ENCODE measurements at places on chromosomes 5 and 9. TPM values are rescaled to one million over a fixed set of nuclear protein-coding genes. Genes with fewer than 3 reads are reported as not detected.

Gene LHX2
- total RNA-seq: not detected

DNA sequence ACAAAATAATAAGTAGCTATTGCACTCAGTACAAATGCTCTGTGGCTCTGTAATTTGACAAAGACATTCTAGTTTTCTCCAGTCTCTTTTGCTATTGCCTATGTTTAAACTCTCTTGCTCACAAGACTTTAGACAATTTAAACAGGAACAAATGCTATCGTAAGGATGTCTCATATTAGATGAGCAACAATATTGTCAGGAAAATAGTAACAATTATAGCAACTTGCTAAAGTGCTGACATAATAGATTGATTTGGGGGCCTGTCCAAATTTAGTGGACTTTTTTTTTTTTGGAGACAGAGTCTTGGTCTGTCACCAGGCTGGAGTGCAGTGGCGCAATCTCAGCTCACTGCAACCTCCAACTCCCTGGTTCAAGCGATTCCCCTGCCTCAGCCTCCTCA, 11.8 kb downstream of the KIF2A start:
- H3K4me3 ChIP-seq: no peak overlapping the region
- peaks cover 3% of the 10 kb centered on the region for H3K4me1 ChIP-seq
- no peaks in the 10 kb centered on the region for H3K36me3 ChIP-seq
- no peak overlapping the region for H3K27ac ChIP-seq
- no peak for DNase-seq

GRCh38 chr9:93922535-93922934, 32.6 kb downstream of the BARX1 start:
- DNase-seq: no peak
- no peak overlapping the region for H3K27ac ChIP-seq
- H3K4me1 ChIP-seq: no peaks in the 10 kb centered on the region
- no peaks in the 10 kb centered on the region for H3K27me3 ChIP-seq
- H3K36me3 ChIP-seq: no peaks in the 10 kb centered on the region
- H3K4me3 ChIP-seq: no peak overlapping the region

Gene LHX3
- not detected for total RNA-seq

DNA sequence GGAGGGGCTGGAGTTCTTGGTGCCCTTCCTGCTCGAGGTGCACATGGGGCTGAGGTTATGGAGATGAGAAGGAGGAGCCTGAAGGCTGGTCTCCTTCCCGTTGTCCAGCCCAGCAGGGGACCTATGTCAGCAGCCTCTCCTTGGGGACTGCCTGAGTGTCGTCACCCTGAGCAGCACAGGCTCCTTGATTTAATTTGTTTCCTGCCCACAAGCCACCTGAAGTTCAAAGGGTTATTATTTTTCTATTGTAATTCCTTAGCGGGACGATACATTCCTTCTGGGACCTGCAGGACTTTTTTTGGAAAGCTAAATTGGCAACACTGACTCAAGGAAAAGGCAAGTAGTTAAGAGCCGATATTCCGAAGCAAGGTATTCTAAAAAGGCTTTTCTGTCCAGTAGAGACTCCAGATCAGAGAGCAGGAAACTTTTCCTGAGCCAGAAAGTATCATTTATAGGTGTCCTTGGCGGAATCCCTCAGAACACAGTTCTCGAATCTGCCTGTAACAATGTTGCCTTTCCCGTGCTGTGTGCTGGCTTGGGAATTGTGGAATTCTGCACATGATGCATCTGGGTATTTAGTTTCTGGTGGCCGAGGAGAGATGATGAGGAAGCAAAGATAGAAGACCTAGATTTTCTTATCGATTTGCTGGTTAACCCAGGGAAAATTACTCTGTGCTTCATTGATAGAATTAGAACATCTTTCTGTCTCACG, 55.4 kb downstream of the ARHGAP26 start:
- no peak overlapping the region for H3K4me3 ChIP-seq
- DNase-seq: peak; percentile 78
- no peaks in the 10 kb centered on the region for H3K27me3 ChIP-seq
- H3K4me1 ChIP-seq: peaks cover 2% of the 10 kb centered on the region
- H3K36me3 ChIP-seq: no peaks in the 10 kb centered on the region

Gene SLC36A3
- total RNA-seq: not detected

- no peaks in the 10 kb centered on the region for H3K36me3 ChIP-seq
- H3K4me3 ChIP-seq: no peak overlapping the region
These were observed 353.4 kb downstream of the SPOCK1 start for GRCh38 chr5:137145721-137146120.

Gene SYK
- total RNA-seq: 15.0 TPM

Gene C5orf34
- 2.0 TPM for total RNA-seq

DNA sequence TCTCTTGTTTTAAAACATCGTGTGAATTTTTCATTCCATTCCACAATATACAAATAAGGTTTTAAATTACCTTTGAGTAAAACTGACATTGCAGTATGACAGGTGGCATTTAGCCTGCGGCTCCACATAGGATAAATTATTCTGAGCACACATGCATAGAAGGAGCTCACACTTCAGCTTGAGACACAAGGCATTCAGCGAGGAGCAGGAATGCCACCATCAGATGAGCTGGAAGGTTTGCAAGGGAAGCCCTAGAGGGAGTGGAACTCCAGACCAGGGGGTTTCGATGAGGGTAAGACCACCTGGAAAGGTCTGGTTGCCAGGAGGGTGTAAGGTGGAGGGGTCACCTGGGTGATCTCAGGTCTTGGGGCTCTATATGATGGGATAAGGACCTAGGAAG, 259.0 kb upstream of the ADRA1B start:
- H3K4me1 ChIP-seq: no peaks in the 10 kb centered on the region
- H3K27ac ChIP-seq: no peak overlapping the region
- no peaks in the 10 kb centered on the region for H3K36me3 ChIP-seq

DNA sequence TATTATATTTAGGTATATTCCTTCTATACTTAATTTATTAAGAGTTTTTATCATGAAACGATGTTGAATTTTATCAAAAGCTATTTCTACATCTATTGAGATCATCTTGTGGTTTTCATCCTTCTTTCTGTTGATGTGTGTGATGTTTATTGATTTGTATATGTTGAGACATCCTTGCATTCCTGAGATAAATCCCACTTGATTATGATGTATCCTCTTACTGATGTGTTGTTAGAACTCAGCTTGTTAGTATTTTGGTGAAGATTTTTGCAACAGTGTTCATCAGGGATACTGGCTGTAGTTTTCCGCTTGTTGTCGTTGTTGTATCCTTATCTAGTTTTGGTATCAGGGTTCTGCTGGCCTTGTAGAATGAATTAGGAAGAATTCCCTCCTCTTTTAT, 213.6 kb downstream of the GDNF start:
- peaks cover 6% of the 10 kb centered on the region for H3K36me3 ChIP-seq
- no peak for DNase-seq
- no peak overlapping the region for H3K27ac ChIP-seq

Gene TIMD4
- 0.65 TPM for total RNA-seq

Gene PLCXD3
- total RNA-seq: 13.9 TPM

Gene FGD3
- total RNA-seq: 8.6 TPM

Gene NEUROG1
- total RNA-seq: not detected

Gene PCDHGA10
- 11.4 TPM for total RNA-seq

DNA sequence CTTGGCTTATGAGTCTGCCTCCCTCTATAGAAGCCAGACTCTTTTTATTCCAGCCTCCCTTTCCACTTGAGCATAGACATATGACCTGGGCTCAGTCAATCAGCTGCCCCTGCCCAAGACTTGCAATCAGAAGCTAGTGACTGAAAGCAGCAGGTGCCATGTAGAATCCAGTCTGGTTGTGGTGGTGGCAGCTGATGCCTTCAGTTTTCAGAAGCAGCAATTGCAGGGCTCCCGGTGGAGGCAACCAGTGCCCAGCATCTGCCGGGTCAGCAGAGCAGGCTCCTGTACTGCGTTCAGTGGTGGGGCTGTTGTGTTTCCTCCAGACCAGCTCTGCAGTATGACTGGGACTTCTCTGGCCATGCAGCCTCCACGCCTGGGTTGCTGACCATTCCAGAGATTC, 53.9 kb upstream of the PALM2AKAP2 start:
- no peak overlapping the region for H3K4me3 ChIP-seq
- H3K27ac ChIP-seq: no peak overlapping the region
- H3K36me3 ChIP-seq: no peaks in the 10 kb centered on the region
- DNase-seq: no peak

- no peaks in the 10 kb centered on the region for H3K4me1 ChIP-seq
- H3K27ac ChIP-seq: no peak overlapping the region
- H3K36me3 ChIP-seq: no peaks in the 10 kb centered on the region
- no peaks in the 10 kb centered on the region for H3K27me3 ChIP-seq
These were observed 3.4 kb upstream of the CCNO start for GRCh38 chr5:55236800-55237199.

- no peaks in the 10 kb centered on the region for H3K27me3 ChIP-seq
- no peaks in the 10 kb centered on the region for H3K4me1 ChIP-seq
- H3K4me3 ChIP-seq: no peak overlapping the region
- H3K27ac ChIP-seq: no peak overlapping the region
- no peaks in the 10 kb centered on the region for H3K36me3 ChIP-seq
- DNase-seq: peak; percentile 48
These were observed 13.1 kb downstream of the PSD2 start for GRCh38 chr5:139808481-139809330.

DNA sequence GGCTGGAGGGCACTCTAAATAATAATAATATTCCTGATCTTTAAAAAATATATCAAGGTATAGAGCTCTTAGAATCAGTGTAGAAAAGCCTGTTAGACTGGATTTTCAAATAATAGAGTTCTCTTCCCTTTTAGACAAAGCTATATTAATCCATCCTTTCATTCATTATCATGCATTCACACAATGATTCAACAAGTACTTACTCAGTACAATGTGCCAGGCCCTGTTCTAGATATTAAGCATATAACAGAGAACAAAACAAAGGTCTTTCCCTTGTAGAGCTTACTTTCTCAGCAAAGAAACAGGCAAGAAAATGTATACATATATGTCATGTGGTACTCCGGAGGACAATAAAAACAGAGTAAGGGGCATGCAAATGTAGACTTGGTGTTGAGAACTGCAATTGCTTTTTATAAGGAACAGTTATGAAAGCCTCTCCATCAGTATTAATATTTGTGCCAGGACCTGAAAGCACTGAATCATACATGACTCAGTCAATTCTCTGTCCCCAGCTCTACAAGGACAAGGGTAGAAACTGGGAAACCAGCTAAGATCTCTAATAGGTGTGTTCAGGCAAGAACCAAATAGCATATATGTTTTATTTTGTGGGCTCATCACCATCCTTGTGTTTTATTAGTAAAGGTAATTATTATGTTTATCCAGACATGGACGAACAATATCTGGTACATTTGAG, 72.2 kb downstream of the PIP5K1B start:
- DNase-seq: no peak
- H3K4me3 ChIP-seq: no peak overlapping the region
- H3K4me1 ChIP-seq: peaks cover 13% of the 10 kb centered on the region

Gene ZFYVE16
- 57.6 TPM for total RNA-seq

- no peak overlapping the region for H3K27ac ChIP-seq
- H3K4me1 ChIP-seq: no peaks in the 10 kb centered on the region
- no peak overlapping the region for H3K4me3 ChIP-seq
- no peaks in the 10 kb centered on the region for H3K36me3 ChIP-seq
- DNase-seq: no peak
These were observed 169.5 kb downstream of the TLR4 start for GRCh38 chr9:117873664-117874063.

All from aorta (tissue), 5 donors.